ENCODE measurements at places on chromosomes 13 and 19.
A peak's percentile ranks its signal among the peaks of the same experiment; 100 is the strongest.

DNA sequence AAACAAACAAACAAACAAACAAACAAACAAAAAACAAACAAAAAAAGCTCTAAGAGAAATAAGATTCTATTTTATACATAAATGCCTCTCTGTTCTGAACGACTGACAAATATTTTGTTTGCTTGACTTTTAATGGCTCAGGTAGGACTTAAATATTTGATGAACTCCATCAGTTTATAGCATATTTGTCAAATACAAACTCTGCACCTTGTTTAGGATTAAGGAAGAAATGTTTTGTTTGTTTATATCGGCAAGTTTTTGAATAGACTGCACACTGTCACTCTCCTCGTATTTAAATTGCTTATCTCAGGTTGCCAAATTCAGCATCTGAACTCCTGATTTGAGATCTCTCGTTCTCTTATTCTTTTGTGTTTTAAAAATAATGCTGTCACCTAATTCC, 1499.7 kb upstream of the SLC10A2 start:
- no peak for DNase-seq

DNA sequence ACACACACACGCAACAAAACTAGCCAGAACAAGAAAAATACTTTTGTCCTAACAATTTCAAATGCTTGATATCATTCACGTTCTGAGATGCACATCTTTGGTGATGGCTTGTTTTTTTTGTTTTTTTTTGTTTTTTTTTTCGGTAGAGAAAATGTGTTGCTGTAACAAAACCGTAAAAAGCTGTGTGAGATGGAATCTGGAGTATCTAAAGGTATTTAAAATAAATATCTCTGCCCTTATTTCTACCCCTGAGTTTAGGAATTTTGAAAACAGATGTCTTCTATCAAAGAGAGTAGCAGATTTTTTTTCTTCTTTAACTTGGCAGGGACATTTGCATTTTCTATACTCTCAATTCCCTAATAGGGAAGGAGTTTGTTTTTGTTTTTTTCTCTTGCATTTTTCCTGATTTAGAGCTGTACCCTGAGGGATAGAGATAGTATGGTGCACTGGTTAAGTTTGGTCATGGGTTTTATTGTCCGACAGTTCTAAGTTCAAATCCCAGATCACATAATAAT, 446.6 kb downstream of the KLF5 start:
- no peak for DNase-seq

DNA sequence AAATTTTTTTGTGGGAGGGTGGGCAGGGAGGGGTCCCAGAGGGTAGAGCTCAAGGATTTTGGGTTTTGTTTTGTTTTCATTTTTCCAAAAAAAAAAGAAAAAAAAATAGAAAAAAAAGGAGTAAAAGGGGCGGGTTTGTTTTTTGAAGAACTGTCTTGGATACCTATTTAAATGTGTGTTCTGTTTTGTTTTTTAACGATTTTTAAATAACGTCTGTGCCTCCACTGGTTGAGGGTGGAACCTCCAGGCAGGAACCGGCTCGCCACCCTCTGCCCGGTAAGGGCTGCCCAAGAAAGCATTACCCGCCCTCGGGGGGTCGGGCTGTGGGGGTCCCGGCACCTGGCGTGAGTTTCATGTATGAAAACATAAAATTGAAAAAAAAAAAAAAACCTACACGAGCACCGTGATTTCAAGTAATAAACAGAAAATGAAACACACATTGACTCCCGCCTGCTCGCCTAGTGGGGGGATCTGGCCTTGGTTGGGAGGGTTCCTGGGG, 10.4 kb downstream of the MIDN start:
- no peak for DNase-seq

DNA sequence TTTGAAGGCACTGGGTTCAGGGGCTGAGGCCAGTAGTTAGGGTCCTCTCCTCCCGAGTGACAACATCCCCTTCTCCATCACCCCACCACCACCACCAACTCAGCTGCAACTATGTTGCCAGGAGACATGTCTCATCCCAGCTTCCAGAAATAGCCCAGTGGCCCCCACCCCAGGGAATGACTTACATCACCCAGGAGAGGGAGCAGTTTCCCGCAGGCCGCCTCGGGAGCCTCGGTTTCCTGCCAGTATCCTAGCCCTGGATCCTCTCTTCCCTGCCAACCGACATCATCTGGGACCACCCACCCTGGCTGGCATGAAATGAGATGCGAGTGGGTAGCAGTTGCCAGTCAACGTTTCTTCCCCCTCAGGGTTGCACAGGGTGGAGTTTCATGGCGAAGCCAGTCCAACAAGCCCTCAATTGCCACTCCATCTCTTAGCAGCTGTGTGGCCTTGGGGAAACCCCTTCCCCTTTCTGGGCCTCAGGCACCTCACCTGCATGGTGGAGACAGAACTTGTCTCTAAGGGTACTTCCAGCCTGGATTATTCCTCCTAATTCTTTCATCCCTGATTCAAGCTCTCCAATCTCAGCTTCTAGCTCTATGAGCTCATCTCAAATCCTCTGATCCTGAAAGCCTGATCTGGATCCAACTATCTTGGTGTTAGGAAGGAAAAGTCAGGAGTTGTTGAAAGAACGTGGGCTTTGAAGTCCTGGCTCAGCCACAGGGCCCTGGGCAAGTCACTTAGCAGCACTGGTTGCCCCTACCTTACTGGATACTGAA, 3.9 kb upstream of the GSK3A start:
- no peak for DNase-seq

DNA sequence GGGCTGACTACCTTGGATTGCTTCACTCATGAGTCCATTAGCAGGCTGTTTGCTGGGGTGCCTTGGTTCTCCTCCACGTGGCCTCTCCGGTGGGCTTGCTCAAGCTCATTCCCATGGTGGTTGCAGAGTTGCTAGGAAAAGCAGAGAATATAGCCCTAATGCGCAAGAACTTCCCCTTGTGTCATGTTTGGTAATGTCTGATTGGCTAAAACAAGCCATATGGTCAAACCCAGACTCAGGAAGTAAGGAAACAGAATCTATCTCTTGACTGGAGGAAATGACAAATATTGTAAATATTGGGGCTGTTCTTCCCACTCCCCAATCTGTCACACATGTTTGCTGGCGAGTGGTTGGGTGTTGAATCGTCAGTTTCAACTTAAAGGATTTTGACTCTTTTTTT, 12.1 kb downstream of the NFILZ start:
- DNase-seq = no peak

- no peak for DNase-seq
These were observed 103.9 kb downstream of the ZIC5 start for GRCh38 chr13:99867535-99868257.

DNA sequence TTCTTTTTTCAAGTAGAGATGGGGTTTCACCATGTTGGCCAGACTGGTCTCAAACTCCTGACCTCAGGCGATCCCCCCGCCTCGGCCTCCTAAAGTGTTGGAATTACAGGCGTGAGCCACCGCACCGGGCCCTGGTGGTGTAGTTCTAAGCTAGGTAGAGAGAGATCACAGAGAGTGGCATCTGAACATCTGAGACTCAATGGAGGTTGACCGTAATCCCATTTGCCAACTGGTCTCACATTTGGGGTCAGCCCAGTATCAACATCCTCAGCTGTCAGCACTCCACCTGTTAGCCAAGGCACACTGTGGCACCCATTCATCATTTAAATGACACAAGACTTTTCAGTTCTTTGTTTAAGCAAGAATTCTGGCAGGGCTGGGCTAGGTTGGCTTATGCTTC, 8.1 kb downstream of the SELENOW start:
- no peak for DNase-seq

DNA sequence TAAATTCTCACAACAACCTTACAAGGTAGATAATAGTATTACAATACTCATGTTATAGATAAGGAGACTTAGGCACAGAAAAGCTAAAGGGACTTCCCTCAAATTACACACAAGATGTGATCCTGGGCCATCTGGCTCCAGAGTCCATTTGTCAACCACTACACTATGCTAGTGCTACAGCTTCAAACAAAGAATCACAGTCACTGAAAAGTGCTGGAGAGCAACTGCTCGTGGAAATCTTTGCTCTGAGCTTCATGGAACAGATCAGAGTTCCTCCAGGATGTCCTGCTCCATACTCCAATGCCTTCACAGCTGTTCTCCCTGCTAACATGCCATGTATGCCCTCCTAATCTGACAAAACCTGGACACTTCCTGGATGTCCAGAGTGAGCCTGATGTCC, 271.2 kb downstream of the ENOX1 start:
- DNase-seq = no peak

DNA sequence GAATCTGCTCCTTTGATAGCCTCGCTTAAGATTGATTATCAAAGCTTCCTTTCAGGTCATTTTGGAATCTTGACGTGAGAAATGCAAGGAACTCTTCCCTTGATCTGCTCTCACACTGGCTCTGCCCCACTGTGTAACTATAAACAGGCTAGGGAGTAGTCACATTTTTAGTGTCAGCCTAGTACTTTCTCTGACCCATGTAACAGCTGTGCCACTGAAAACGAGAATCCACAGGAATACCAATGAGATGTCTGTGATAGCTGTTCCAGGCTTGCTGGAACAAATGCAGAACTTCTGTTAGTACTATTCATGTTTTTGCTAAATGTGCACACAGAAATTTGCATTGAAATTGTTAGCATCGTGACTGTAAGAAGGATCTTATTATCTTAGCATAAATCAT, 221.3 kb downstream of the MYO16 start:
- no peak for DNase-seq

DNA sequence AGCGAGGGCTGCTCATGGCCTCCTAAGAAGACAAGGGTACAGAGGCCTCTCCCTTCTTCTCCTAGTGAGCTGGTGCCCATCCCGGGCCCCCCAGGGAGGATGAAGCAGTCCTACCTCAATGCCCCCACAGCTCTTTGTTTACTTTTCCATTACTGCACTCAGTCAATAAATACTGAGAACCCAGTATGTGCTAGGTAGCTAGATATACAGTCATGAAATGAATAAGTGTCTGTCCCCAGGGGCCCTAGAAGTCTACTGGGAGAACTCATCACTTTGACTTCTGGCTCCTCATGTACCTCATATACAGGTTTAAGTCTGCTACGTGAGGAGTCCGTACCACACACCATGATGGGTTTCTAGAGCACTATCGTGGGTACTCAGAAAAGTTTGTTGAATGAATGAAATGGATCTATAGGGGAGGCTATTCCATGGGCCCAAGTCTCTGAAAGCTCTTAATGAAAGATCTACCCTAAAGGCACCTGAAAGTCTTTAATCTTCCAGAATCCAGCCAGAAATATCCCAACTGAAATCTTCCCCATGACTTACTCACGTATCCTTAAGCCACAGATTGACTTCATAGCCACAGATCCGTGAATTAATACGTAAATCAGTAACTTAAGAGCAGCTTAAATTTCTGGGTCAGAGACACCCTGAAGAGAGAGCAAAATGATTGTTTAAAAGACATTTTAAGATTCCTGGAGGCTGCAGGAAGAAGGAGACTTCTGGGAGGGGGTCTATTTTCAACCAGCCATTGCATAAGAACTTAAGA, 51.6 kb upstream of the POMP start:
- no peak for DNase-seq

- DNase-seq = no peak
These were observed 28.5 kb downstream of the ARHGEF18 start for GRCh38 chr19:7377196-7377595.

- no peak for DNase-seq
These were observed 21.8 kb downstream of the FPR3 start for GRCh38 chr19:51816711-51817110.

DNA sequence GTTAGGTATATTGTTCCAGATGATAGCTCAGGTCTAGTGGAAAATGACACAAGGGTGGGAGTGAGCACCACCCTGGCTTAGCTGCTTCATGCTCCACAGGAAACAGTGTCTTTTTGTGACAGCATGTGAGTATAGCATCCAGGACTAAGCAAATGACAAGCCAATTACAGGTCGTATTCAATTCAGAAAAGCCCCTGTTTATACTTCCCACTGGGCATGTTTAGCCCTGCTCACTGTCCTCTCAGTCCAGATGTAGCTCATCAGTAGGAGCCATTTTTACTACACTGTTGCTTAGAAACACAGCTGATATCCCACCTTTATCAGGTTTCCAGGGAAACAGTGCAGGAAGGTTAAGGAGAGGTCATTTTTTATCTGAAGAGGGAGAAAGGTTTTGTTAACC, 8.0 kb downstream of the ABHD13 start:
- DNase-seq = no peak

DNA sequence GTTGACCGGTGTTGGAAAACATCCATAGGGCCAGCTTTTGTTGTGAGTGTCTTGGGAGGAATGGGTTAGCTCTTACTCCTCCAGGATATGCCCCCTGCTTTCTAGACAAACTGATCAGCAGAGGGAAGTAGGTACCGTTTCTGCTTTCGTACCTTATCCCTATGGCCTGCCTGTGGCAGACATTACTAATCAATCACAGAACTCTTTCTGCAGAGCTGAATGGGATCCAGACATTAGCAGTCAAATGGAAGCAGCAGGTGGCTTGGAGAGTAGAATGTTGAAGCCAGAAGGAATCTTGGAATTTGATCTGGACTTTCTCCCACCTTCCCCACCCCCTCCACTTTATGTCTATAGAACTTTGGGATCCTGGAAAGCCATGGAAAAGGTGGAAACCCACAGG, 17.1 kb downstream of the NWD1 start:
- DNase-seq = no peak

DNA sequence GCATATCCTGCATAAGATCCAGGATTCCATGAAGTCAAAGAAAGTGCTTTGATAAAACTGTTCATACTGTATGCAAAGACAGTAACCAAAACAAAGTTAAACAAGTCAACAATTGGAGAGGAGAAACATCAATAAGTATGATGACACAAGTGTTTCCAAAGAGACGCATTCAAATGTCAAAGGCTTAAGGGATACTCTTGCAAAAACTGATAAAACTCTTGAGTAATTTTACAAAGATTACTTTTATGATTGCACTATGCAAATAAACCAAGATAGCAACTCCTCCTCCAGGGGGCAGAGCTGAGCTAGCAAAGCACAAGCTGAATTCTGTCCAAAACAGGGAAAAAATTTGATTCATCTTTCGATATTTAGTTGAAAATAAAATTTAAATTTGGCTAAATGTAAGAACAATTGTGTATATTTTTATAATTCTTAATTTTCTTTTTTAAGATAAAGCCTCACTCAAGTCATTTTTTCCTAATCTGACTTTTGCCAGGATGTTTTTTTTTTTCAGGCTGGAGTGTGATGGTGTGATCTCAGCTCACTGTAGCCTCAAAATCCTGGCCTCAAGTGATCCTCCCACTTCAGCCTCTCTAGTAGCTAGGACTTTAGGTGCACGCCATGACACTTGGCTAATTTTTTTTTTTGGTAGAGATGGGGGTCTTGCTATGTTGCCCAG, 84.0 kb downstream of the MZT1 start:
- peak; percentile 43 for DNase-seq

DNA sequence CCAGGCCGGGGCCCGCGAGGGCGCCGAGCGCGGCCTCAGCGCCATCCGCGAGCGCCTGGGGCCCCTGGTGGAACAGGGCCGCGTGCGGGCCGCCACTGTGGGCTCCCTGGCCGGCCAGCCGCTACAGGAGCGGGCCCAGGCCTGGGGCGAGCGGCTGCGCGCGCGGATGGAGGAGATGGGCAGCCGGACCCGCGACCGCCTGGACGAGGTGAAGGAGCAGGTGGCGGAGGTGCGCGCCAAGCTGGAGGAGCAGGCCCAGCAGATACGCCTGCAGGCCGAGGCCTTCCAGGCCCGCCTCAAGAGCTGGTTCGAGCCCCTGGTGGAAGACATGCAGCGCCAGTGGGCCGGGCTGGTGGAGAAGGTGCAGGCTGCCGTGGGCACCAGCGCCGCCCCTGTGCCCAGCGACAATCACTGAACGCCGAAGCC, 3.3 kb downstream of the APOE start:
- DNase-seq = no peak

GRCh38 chr13:80603351-80603750, 262.4 kb upstream of the SPRY2 start:
- no peak for DNase-seq

Measured in stimulated activated CD4-positive, alpha-beta T cell treated with anti-CD3 and anti-CD28 coated beads, Interleukin-1b, Interleukin-23, amount 100 ng/mL, for 48 hours (primary cell).